Stimulated activated naive CD4-positive, alpha-beta T cell (primary cell): ENCODE measurements at places on chromosomes 6 and 20.

DNA sequence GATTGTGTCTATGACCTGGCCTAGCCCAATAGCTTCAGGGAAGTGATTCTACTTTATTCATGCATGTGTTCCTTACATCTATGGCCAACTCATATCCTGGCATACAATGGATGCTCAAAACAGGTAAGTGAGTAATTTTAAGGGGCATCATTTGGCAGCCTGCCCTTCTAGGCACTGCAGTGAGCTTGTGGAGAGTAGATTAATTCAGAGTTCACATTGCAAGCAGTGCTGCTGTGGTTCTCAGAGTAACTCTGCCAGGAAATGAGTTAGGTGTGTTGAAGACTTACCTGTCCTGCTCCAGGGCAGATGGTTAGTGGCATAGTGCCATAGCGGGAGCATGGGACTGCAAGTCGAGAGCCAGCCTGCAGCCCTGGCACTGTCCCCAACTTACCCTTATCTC, 158.0 kb downstream of the SCP2D1 start:
- DNase-seq = no peak

- no peak for DNase-seq
Measured at GRCh38 chr6:170011204-170012036, 260.0 kb downstream of the ERMARD start.

DNA sequence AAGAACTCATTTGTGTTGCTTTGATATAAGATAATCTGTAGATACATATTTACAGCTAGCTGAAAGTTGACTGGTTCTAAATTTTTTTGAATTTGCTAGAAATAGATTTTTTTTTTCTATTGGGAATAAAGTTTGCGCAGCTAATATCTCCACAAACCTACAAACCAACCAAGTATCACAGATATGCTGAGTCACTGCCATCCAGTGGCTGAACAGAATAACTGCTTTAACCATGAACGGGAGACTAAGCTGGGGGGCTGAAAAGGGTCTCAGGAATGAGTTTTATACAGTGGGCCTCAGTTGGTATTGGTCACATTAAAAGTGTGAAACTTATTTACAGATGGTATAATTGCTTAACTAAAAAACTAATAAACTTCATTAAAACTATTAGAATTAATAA, 326.7 kb upstream of the CNR1 start:
- DNase-seq = no peak

DNA sequence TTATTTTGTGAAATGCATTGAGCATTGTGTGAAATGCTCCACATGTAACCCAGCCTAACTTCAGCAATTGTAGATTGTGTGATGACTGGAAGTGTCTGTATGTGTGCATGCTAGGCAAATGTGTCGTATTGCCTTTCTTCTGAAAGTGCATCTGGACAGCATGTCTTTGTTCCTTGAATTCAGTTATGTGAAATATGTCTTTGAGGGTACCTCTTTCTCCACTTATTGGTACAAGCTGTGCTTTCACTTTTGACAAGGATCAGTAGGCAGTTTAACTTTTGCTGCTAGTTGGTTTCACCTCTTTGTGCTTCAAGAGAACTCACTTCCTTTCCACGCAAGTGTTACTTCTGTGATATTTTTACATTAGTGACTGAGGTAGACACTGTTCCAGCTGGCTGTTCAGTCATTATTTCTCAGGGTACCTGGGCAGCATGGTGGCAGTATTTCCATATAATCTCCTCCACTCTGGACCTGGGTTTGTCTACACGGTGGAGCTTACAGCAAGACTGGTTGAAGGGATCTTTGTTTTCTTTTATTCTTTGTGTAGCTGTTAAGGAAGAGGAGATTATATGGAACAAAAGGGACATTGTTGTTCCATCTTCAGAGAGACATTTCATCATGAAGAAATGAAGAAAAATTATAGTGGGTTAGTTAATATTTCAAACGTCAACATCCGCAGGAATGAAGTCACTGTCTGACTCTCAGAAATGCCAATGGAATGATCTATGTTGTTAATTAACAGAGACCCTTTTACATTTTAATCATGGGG, 175.4 kb downstream of the UTRN start:
- DNase-seq = no peak

DNA sequence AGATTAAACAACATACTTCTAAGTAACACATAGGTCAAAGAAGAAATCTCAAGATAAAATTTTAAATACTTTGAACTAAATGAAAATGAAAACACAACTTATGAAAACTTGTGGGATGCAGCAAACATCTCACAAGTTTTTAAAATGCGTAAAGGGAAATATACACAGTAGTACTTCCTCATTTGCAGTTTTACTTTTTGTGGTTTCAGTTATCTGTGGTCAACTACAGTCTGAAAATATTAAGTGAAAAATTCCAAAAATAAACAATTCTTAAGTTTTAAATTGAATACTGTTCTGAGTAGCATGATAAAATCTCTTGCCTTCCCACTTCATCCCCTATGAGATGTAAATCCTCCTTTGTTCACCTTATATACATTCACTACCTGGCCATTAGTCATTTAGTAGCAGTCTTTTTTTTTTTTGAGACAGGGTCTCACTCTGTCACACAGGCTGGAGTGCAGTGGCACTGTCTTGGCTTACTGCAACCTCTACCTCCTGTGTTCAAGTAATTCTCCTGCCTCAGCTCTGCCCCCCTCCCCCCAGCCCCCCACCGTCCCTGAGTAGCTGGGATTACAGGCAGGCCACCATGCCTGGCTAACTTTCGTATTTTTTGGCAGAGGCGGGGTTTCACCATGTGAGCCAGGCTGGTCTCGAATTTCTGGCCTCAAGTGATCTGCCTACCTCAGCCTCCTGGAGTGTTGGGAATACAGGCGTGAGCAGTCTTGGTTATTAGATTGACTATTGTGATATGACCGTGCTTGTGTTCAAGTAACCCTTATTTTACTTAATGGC, 154.6 kb upstream of the AHI1 start:
- no peak for DNase-seq

- no peak for DNase-seq
Measured at GRCh38 chr6:163259689-163260088, 154.8 kb upstream of the QKI start.

DNA sequence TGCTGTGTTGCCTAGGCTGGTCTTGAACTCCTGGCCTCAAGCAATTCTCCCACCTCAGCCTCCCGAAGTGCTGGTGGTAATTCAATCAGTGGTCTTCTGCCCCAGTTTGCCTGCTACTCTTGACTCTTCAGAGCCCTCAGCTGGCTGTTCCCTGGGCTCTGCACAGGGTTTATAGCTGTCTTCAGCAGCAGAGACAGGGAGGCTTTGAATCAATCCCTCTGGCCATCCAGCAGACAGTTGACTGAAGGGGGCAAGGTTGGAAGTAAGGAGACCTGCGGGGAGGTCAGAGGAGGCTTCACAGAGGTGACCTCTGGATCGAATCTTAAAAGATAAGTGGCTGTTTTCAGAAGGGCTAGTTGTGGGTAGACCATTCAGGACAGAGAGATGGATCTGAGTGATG, 26.0 kb upstream of the KIF3B start:
- DNase-seq = no peak

- no peak for DNase-seq
Measured at GRCh38 chr6:91534614-91535013, 947.7 kb upstream of the MAP3K7 start.

- DNase-seq = no peak
Measured at GRCh38 chr20:6940048-6940447, 172.6 kb downstream of the BMP2 start.

GRCh38 chr6:160076009-160076408, 45.6 kb upstream of the SLC22A1 start:
- DNase-seq = no peak

GRCh38 chr6:149439626-149440025, 39.6 kb downstream of the SUMO4 start:
- no peak for DNase-seq

DNA sequence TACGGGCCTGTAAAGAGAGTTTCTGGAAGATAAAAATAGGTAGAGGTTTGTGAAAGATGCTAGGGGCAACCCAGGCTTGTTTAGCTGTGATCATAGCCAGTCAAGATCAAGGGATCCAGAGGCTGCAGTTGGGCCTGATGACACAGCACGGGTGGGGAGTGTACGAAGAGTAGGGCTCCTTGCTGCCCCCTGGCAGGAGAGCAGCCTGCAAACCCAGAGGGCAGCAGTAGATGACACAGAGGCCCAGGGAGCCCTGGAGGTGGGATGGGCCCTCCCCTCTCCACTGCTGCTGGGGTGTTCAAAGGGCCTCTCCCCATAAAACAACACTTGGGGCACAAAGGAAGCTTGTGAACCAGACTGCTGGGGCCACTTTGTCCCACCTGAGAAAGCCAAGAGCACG, 47.2 kb downstream of the VEGFA start:
- DNase-seq = no peak

GRCh38 chr20:18738055-18738454, 75.5 kb upstream of the SCP2D1 start:
- no peak for DNase-seq

- DNase-seq = no peak
Measured at GRCh38 chr20:19009081-19009688, 195.6 kb downstream of the SCP2D1 start.

GRCh38 chr6:5190507-5190906, 70.2 kb downstream of the LYRM4 start:
- DNase-seq = no peak

DNA sequence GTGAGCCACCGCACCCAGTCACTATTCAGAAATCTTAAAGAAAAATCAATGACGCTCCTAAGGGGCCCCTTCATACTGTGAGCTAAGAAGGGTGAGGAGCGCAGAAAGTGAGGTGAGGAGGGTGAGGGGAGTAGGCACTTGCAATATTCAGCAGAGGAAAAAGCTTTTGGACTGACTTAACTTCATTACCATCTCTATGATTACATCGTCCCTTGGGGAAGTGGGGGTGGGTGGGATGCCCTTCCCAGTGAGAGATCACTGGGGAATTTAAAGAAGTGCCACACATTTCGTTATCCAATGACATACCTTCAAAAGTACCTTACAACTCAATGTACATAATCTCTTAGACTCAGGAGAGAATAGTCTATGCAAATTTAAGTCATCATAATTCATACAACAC, 46.5 kb downstream of the SMLR1 start:
- no peak for DNase-seq

DNA sequence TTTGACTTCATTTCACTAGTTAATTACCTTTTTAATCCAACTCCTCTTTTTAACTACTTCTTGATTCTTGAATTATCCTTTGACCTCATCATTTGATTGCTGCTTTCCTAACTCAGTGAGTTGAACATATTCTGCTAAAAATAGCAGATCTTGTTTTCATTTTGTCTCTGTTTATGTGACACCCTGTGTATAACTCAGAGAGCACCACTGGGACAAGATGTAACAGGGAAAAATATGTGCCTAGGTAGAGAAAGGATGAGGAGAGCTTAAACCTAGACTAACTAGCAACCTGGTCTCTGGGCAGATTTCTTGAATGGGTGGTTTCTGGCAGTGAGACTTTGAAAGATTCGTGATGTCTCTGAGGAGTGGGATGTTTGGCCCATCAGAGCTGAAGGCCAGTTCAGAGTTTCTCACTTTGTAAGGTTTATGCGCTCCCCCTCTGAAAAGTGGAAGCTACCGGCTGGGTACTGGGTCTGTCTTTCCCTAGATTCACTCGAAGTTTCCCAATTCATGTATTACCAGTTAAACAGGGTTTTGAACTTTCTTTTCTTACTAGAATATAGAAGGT, 61.8 kb downstream of the TPD52L1 start:
- DNase-seq = no peak

GRCh38 chr6:119483908-119484307, 134.3 kb upstream of the MAN1A1 start:
- DNase-seq = no peak

DNA sequence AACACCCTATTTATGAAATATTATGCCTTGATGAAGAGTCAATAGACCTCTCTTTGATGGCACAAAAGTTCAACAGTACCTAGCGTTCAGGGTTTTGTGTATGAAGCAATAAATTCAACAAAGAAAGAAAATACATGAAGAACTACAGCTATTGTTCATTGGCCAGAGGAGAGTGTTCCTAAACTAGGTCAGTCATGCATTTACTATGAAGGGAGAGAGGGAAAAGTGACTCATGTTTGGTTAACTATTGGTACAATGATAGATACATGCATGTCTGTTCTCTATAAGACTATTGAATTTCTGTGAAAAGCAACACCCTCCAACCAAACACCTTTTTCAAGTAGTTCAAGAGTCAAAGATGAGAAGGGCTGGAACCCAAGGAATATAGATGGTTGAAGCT, 50.7 kb downstream of the CLIC5 start:
- DNase-seq = no peak

DNA sequence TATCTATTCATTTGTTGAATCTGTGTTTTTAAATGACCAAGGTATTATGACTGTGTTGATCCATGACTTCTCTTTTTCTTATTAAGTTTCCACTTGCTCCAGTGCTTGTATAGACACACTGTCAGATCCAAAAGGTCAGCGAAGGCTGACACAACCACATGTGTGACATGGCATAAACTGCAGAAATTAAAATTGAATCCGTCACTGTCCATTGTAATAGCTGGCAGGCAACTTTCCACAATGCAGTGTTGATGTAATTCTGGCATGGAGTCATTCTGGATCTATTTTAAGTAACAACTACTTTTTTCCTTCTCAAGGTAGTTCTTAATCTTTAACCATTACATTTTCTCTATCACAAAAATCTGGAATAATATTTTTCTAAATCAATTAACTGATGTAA, 145.3 kb downstream of the AIG1 start:
- no peak for DNase-seq

DNA sequence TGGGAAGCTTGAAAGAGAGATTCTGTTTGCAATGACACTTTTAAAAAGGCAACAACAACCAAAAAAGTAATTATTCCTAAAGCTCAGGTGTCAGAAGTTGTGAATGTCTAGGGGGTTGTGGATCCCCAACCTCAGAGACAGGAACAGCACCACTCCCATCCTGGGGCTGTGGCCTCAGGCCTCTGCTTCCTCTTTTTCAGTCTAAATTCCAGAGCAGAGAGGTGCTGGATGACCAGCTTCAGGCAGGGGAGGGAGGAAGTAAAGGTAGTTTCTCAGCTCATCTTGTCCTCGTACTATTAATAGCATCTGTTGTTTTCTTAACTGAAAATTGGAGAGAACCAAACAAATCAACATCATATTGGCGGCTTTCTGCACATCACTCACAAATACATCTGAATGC, 8.3 kb downstream of the NT5E start:
- DNase-seq = no peak

DNA sequence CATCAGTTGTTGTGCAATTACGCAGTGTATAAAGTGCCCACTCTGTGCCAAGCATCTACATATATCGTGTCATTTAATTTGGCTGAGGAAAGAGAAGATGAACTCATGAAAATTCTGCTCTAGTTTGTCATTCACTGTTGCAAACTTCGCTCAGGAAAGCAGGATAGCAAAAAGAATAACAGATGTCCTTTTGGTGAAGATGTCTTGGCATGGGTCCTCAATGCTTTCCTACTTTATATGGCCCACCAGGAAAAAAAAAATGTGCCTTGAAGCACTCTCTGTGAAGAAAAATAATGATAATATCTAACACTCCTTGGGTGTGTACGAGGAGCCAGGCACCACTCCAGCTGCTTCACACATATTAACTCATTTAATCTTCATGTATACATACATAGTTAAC, 5.6 kb upstream of the PHACTR1 start:
- DNase-seq = no peak

GRCh38 chr6:40807484-40807883, 220.3 kb upstream of the LRFN2 start:
- no peak for DNase-seq
